ENCODE measurements at places on chromosomes 7 and 10. TPM values are rescaled to one million over a fixed set of nuclear protein-coding genes. Genes with fewer than 3 reads are reported as not detected.

The NOD1 gene
- 5.1 TPM for total RNA-seq

The DKK1 gene
- total RNA-seq = 0.47 TPM

The CYP17A1 gene
- not detected for total RNA-seq

The C10orf62 gene
- total RNA-seq = not detected

The TAS2R4 gene
- 3.1 TPM for total RNA-seq

The TCAF2 gene
- 11.3 TPM for total RNA-seq

The PARP12 gene
- 19.1 TPM for total RNA-seq

The TSPAN12 gene
- total RNA-seq = 9.0 TPM

The ZNF804B gene
- not detected for total RNA-seq

The ZDHHC6 gene
- 15.1 TPM for total RNA-seq

The ZNF736 gene
- total RNA-seq = 3.6 TPM

The PON1 gene
- not detected for total RNA-seq

The LMTK2 gene
- total RNA-seq = 22.7 TPM

The GPC2 gene
- total RNA-seq = 0.57 TPM

GRCh38 chr7:27182861-27183681 lies 2.0 kb downstream of the HOXA11 start:
- peaks cover 96% of the 10 kb centered on the region for H3K27me3 ChIP-seq
- DNase-seq = no peak
- H3K27ac ChIP-seq = no peak overlapping the region
- peaks cover 27% of the 10 kb centered on the region for H3K4me1 ChIP-seq
- no peak overlapping the region for H3K4me3 ChIP-seq
- no peaks in the 10 kb centered on the region for H3K36me3 ChIP-seq

DNA sequence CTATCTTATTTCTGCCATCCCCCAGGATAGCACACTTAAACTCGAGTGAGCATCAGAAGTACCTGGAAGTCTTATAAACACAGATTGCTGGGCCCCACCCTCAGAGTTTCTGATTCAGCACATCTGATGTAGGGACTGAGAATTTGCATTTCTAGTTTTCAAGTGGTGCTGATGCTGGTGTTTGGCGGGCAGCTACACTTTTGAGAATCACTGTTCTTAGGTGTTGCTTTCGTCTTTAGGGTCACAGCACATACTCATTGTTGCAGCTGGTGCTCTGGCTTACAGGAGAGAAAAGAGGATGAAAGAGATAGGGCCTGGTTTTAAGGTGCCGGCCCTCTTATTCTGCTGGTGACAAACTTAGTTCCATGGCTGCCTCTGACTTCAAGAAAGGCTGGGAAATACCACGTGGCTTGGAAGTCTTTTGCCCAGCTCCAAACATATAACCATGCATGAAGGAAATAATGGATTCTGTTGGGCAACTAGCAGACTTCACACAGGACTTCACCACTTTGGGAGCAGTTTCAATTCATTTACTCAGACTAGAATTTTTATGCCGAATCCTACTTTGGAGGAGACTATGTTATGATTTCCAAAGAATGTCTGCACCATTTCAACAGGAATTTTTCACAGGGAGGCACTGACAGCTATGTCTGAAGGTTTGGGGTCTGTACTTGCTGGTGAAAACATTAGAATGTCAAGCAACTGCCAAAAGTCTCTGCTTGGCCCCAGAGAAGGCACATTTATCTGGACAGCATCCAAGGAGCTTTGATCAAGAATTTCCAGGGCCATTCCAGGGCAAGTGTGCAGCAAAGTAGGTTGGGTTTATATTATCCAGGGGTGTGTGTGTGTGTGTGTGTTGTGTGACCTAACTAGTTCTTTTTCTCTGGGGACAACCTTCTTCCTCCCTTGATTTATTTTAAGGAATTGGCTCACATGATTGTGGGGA lies 6.9 kb upstream of the MINDY4 start:
- H3K4me3 ChIP-seq = no peak overlapping the region
- no peaks in the 10 kb centered on the region for H3K4me1 ChIP-seq
- no peaks in the 10 kb centered on the region for H3K36me3 ChIP-seq
- H3K27ac ChIP-seq = peak overlapping the region; percentile 30
- no peak for DNase-seq

- no peaks in the 10 kb centered on the region for H3K4me1 ChIP-seq
- no peak overlapping the region for H3K27ac ChIP-seq
- H3K4me3 ChIP-seq = no peak overlapping the region
Measured at GRCh38 chr10:86609920-86610319, 44.4 kb upstream of the OPN4 start.

GRCh38 chr10:47027108-47027783 lies 116.0 kb downstream of the PTPN20 start:
- DNase-seq = no peak
- H3K4me1 ChIP-seq = no peaks in the 10 kb centered on the region
- H3K4me3 ChIP-seq = no peak overlapping the region
- no peak overlapping the region for H3K27ac ChIP-seq
- no peaks in the 10 kb centered on the region for H3K27me3 ChIP-seq
- no peaks in the 10 kb centered on the region for H3K36me3 ChIP-seq

GRCh38 chr7:132373879-132374278 lies 202.4 kb downstream of the PLXNA4 start:
- H3K27ac ChIP-seq = no peak overlapping the region
- H3K4me1 ChIP-seq = no peaks in the 10 kb centered on the region
- no peaks in the 10 kb centered on the region for H3K27me3 ChIP-seq
- H3K36me3 ChIP-seq = no peaks in the 10 kb centered on the region
- no peak overlapping the region for H3K4me3 ChIP-seq

DNA sequence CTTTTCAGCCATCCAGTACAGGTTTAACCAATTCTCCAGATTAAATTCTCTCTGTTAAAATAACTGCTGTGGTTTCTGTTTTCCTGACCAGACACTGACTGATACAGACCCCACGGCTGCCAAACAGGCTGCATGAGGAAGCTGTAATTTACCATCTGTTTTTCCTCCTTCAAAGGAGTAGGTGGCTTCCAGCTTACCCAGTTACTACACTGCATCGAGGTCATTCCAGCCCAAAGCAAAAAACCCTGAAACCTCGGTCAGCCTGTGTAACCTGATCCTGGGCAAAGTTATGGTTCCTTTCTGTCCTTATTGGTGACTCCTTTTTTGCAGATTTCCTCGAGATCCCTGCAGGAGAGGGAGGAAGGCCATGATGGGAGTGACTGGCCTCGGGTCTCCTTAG lies 27.9 kb upstream of the LOXL4 start:
- no peak overlapping the region for H3K27ac ChIP-seq
- H3K4me1 ChIP-seq = peaks cover 43% of the 10 kb centered on the region
- H3K27me3 ChIP-seq = no peaks in the 10 kb centered on the region

GRCh38 chr7:50538478-50538877 lies 26.7 kb downstream of the DDC start:
- no peaks in the 10 kb centered on the region for H3K27me3 ChIP-seq
- H3K4me1 ChIP-seq = no peaks in the 10 kb centered on the region
- no peak overlapping the region for H3K4me3 ChIP-seq
- no peak overlapping the region for H3K27ac ChIP-seq

DNA sequence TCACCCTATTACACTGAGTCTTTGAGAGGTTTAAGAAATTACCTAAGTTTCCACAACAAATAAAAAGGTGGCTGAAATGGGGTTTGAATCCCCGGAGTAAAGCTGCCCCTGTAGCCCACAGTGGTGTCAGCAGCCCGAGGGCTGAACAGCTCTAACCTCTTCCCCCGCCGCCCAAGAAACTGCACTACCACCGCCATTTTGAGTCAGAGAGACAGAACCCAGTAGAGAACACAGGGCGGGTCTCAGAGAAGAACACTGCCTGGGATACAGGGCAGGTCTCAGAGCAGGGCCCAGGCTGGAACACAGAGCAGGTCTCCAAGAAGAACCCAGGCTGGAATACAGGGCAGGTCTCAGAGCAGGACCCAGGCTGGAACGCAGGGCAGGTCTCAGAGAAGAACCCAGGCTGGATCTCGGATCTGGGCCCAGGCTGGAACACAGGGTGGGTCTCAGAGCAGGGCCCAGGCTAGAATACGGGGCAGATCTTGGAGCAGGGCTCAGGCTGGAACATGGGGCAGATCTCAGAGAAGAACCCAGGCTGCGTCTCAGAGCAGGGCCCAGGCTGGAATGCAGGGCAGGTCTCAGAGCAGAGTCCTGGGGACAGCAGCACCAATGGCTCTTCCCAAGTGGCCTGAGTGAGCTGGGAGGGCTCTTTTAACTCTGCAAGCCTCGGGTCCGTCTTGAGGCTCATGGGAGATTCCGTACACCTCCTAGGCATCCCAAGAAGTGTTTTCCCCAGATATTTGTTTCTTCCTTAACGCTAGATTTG lies 85.9 kb upstream of the LANCL2 start:
- H3K4me1 ChIP-seq = no peaks in the 10 kb centered on the region
- H3K27ac ChIP-seq = no peak overlapping the region
- H3K36me3 ChIP-seq = no peaks in the 10 kb centered on the region
- no peaks in the 10 kb centered on the region for H3K27me3 ChIP-seq

DNA sequence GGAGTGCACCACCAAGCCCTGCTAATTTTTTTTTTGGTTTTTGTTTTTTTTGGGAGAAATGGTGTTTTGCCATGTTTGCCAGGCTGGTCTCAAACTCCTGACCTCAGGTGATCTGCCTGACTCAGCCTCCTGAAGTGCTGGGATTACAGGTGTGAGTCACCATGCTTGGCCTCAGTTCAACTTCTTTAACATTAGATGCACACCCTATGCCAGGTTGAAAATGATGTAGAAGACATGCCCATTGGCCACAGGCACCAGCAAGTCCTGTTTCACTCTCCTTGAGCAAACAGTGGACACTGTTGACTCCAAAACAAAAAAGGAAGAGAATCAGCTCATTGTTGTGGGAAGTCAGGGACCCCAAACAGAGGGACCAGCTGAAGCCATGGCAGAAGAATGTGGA lies 1205.3 kb downstream of the REEP3 start:
- no peaks in the 10 kb centered on the region for H3K4me1 ChIP-seq
- no peaks in the 10 kb centered on the region for H3K36me3 ChIP-seq
- no peak for DNase-seq
- no peak overlapping the region for H3K27ac ChIP-seq
- H3K27me3 ChIP-seq = no peaks in the 10 kb centered on the region

DNA sequence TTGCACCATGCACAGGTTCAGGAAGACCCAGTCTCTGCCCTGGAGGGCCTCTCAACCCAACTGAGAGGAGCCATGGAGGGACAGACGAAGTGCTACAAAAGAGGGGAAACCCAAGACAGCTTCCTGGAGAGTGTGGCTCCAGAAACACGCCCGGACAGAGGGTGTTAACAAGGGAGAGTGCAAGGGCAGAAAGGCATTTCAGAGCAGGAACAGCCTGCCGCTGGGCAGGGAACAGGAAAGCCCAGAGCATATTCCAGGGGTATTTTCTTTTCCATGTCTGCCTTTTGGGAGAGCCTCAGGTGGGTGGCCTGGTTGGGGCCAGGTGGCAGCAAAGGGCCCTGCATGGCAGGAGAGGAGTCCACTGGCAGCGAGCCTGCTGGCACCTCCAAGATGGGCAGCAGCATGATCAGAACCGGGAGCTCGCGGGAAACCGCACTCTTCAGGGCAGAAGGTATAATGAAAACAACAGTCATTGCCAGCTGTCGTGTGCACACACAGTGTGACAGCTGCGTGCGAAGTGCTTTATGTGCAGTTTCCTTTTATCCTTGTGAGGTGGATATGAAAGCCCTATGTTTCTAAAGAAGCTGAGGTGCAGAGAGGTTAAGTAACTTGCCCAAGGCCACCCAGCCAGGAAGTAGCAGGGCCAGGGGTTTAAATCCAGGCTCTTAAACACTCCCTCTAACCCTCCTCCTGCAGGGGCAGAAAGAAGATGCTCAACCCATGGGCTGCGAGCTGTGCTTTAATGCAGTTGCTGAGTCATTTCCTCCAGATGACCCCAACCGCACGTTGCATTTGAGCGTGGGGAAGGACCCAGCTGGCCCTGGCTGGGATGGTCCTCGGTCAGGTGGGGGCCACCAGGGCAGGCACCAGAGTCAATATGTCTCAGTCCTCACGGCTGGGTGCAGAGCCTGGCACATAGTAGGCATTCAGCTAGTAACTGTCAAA lies 128.6 kb downstream of the OAT start:
- H3K4me1 ChIP-seq = peaks cover 2% of the 10 kb centered on the region
- H3K27me3 ChIP-seq = peaks cover 14% of the 10 kb centered on the region
- no peak for DNase-seq
- H3K4me3 ChIP-seq = no peak overlapping the region

DNA sequence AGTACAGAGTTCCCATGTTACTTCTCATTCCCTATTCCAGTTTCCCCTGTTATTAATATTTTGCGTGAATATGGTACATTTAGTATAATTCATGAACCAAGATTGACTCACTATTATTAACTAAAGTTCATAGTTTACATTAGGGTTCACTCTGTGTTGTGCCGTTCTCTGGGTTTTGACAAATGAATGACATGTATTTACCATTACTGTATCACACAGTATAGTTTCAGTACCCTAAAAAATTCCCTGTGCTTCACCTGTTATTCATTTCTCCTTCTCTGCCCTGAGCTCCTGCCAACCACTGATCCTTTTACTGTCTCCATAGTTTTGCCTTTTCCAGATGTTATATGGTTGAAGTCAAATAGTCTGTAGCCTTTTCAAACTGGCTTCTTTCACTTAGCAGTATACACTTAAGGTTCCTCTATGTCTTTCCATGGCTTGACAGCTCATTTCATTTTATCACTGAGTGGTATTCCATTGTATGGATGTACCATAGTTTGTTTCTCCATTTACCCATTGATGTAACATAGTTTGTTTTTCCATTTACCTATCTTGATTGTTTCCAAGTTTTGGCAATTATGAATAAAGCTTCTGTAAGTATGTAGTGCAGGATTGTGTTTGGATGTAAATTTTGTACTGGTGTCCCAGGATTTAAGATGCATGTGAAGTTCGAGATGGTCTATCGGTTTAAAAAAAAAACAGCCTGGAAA lies 58.8 kb downstream of the CDK14 start:
- DNase-seq = no peak
- no peak overlapping the region for H3K27ac ChIP-seq
- no peaks in the 10 kb centered on the region for H3K36me3 ChIP-seq
- no peak overlapping the region for H3K4me3 ChIP-seq

GRCh38 chr10:101772017-101772894 lies 3.7 kb downstream of the FGF8 start:
- DNase-seq = no peak
- no peaks in the 10 kb centered on the region for H3K36me3 ChIP-seq
- peaks cover 36% of the 10 kb centered on the region for H3K4me1 ChIP-seq
- H3K4me3 ChIP-seq = no peak overlapping the region
- H3K27me3 ChIP-seq = peaks cover 38% of the 10 kb centered on the region

GRCh38 chr7:111821046-111821445 lies 258.8 kb upstream of the IMMP2L start:
- H3K4me3 ChIP-seq = no peak overlapping the region
- H3K4me1 ChIP-seq = no peaks in the 10 kb centered on the region
- no peak for DNase-seq
- no peaks in the 10 kb centered on the region for H3K36me3 ChIP-seq
- no peak overlapping the region for H3K27ac ChIP-seq
- no peaks in the 10 kb centered on the region for H3K27me3 ChIP-seq

DNA sequence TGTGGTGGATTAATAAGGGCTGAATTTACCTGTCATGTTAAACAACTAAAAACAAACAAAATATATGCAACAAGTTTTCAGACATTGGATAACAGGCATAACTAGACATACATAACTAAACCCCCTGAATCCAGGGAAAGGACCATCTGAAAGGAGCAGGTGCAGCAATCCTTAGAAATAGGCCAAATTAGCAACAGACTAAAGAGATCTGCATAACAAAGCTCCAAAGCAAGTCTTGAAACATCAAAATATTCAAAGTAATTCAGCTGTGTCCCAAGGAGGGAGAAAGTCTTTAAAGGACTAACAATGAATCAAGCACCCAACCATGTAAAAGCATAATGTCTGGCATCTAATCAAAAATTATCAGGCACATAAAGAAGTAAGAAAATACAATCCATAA lies 475.1 kb downstream of the GRID1 start:
- H3K4me1 ChIP-seq = no peaks in the 10 kb centered on the region
- H3K36me3 ChIP-seq = no peaks in the 10 kb centered on the region
- H3K27me3 ChIP-seq = no peaks in the 10 kb centered on the region
- H3K27ac ChIP-seq = no peak overlapping the region
- DNase-seq = no peak
- no peak overlapping the region for H3K4me3 ChIP-seq

Data from esophagus squamous epithelium (tissue), 5 donors.